ENCODE measurements at places on chromosomes 7 and 10.

- no peak for DNase-seq
Measured at GRCh38 chr7:104857458-104858425, 156.3 kb upstream of the KMT2E start.

DNA sequence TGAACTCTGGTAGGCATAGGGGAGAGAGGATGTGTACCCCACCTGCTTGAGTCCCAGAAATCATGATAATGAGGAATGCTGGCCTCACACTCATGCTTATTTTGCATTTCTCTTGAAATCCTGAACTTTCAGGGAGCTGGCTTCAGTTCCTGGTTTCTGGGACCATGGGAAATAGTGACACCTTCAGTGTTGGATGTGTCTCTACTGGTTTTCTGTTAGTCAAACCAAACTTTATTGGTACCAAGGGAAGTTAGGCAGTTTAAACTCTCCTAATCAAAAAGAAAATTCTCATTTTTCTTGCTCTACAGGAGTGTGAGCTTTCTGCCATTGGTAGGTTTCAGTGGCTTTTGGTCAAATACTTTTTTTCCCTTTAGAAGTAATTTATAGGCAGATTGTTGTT, 11.8 kb upstream of the PCGF5 start:
- DNase-seq: no peak

GRCh38 chr7:111866787-111867186, 304.5 kb upstream of the IMMP2L start:
- no peak for DNase-seq

GRCh38 chr7:88233828-88234227, 14.0 kb upstream of the SRI start:
- DNase-seq: no peak

GRCh38 chr7:157515342-157516041, 178.7 kb downstream of the DNAJB6 start:
- DNase-seq: no peak

DNA sequence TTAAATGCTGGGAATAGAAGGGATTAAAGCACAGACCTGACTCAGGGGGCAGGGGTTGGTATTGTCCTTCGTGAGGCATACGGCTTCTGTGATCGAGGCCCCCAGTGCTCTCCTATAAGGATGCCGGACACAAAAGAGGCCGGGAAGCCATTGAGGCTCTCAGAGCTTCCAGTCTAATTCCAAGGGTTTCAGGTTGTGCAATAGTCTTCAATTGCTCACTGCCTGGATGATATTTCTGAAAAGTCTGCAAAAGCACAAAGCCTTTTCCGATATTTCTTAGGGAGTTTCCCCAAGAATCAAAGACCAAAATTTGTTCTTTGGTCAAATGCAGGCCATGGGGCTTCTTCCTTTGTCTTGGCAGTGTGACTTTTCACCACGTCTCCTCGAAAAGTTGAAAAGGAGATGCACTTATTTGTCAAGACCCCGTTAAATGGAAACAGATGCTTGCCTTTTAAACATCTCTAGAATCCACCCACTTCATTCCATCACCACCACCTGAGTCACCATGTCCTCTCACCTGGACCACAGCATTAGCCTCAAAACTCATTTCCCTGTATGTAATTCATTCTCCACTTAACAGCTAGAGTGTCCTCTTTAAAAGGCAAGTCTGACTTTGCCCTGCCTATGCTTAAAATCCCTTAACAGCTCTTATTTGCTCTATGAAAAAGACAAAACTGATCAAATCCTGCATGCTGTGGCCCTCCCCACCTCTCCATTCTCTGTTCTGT, 134.8 kb upstream of the NAMPT start:
- no peak for DNase-seq

DNA sequence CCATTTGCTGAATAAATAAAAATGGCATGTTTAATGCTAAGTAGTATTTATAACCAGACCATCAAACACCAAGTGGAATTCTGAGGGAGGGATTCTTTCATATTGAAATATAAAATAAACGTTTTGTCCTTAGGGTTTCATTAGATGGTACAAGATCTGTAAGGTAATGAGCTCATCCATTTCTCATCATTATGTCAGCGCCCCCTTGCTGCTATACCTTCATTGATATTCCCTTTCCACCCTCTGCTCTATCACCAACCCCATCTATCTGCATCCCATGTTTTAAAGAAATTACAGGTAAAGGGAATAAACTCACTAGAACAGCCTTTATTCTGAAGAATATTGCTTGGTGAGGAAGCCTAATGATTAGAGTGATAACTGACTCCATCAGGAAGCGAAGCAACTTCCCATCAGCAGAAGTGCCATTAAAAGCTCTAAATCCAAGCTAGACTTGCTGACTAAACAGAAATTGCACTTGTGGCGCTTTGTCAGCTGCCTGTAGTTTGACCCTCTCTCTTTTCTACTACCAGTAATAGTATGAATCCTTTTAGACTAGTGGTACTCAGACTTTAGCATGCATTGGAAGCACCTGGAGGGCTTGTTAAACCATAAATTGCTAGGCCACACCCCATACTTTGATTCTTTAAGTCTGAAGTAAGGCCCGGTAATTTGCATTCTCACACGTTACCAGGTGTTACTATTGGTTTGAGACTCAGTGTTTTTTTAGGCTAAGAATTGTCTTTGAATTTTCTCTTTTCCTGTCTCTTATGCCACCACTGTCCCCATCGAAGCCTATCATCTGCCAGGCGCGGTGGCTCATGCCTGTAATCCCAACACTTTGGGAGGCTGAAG, 27.5 kb downstream of the ADD3 start:
- no peak for DNase-seq

DNA sequence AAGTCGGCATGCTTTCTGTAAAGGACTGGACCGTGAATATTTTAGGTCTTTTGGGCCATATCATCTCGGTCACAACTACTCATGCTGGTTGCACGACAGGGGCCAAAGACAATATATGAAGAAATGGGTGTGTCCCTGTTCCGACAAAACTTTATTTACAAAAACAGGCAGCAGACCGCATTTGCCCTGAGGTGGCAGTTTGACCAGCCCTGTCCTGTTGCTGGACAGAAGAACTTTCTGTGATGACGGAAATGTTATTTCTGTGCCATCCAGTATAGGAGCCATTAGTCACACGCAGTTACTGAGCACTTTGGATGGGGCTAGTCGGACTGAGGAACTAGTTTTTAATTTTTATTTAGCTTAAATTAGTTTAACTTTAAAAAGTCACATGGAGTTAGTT, 112.8 kb upstream of the CARD11 start:
- no peak for DNase-seq

- DNase-seq: no peak
Measured at GRCh38 chr7:32515890-32516550, 20.7 kb downstream of the AVL9 start.

All from retinal pigment epithelial cell (primary cell).